Thymus (tissue), 14 donors: ENCODE measurements at places on chromosomes 7 and 10. TPM values are rescaled to one million over a fixed set of nuclear protein-coding genes. Genes with fewer than 3 reads are reported as not detected.

The AP5Z1 gene
- 19.2 TPM for total RNA-seq

The ZNF273 gene
- 8.2 TPM for total RNA-seq

GRCh38 chr7:33904681-33905388 lies 504 bp upstream of the BMPER start:
- no peak for DNase-seq

- DNase-seq = no peak
Measured at GRCh38 chr10:116270126-116270770, 2.8 kb downstream of the GFRA1 start.

GRCh38 chr7:16619979-16620408 lies 25.6 kb downstream of the ANKMY2 start:
- no peak for DNase-seq

GRCh38 chr7:1810961-1811849 lies 141.1 kb downstream of the ELFN1 start:
- no peak for DNase-seq

- DNase-seq = no peak
Measured at GRCh38 chr10:127157089-127157488, 39.3 kb downstream of the INSYN2A start.

DNA sequence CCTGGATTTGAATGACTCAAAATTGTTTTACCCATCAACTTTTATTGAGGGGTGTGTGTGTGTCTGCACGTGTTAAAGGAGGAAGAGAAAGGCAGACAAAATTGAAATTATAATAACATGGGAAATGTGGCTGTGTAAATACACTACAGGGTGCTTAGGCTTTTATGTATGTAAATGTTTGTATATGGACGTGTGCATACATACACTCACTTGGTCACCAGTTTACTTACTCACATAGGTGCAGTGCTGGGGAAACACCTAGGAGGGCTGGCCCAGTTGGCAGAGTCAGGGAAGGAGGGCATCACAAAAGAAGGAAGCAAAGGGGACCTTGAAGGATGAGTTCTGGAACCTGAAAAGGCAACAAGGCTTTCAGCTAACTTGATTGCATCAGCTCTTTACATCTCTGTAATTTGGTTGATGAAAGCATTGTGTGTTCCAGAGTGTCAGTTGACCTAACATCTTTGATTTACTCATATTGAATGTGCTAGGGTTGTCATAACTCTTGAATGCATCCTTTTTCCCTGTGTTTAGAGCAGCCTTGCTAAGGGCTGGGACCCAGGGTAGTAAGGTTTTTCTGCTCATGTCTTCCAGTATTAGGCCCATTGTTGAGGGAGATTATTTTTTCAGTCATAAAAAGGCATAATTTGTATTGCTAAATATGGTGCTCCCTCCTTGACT lies 10.2 kb downstream of the WDR11 start:
- DNase-seq = no peak

- DNase-seq = no peak
Measured at GRCh38 chr10:45421221-45422097, 47.4 kb downstream of the ALOX5 start.

The CCL24 gene
- 0.19 TPM for total RNA-seq

GRCh38 chr10:122164815-122165483 lies 106.1 kb upstream of the BTBD16 start:
- no peak for DNase-seq

The C7orf33 gene
- total RNA-seq = not detected
